ENCODE measurements at places on chromosomes 11 and 22.

- peak; percentile 59 for DNase-seq
These were observed 697 bp upstream of the PAFAH1B2 start for GRCh38 chr11:117143390-117143789.

DNA sequence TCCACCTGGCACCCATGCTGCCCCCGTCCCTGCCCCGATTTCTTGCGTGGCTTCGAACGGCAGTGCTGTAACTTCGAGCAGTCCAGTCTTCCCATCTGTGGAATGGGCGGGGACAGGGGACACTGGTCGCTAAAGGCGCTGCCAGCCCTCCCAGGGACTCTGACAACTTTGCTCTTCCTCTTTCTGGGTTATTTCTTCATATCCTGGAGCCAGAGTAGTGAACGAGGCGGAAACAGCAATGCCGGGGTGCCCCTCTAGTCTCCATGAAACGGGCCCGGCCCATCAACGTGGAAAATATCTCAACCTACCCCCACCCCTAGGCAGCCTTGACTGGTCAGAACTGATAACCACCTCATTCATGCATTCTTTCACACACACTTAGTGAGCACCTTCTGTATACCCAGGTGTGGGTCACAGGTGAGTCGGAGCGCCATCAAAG, 42.8 kb downstream of the TRIOBP start:
- no peak for DNase-seq

- DNase-seq = no peak
These were observed 365.0 kb downstream of the MIAT start for GRCh38 chr22:27022274-27022895.

- DNase-seq = peak; percentile 19
These were observed 456 bp downstream of the AAMDC start for GRCh38 chr11:77821349-77821851.

DNA sequence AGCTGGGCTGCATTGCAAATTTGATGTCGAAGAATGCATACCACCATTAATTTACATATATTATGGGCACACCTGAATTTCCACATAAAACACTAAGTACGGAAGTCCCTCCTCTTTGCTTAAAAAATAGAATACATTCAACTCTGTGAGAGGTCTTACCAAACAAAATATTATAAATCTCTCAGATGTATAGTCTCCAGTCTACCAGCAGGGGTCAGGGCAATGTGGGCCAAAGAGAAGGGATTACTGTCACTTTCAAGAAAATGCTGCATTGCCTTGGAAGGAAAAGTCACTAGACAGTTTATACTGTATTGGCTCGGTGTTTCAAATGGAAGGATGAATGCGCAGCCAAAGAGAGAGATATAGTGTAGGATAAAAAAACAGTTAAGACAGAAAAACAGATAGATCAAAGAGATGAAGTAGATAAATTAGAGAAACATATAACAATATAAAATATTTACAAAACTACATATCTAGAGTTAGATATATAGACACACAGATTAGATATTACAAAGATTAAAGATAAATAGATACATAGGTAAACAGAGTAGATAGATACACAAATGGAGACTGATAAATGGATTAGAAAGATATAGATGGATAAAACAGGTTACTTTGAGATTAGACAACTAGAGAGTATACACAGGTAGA, 20.9 kb downstream of the SERGEF start:
- peak; percentile 58 for DNase-seq

GRCh38 chr22:42977569-42977968, 37.4 kb downstream of the PACSIN2 start:
- no peak for DNase-seq

DNA sequence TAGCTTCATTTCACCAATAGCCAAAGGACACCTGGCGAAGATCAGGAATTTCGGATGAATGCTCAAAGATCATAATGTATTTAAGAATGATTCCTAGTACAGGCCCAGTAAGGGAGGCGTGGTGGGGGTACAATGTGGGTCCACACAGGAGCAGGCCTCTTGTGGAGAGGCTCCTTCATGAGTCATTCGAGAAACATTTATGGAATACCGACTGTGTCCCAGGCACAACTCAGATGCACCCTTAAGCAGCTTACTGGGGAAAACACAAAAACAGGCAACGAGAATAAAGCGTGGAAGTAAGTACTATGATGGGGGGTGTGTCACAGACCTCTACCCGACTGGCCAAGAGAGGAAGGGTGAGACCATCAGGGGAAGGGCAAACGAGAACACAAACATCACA, 44.5 kb downstream of the SMCO4 start:
- DNase-seq = peak; percentile 62

DNA sequence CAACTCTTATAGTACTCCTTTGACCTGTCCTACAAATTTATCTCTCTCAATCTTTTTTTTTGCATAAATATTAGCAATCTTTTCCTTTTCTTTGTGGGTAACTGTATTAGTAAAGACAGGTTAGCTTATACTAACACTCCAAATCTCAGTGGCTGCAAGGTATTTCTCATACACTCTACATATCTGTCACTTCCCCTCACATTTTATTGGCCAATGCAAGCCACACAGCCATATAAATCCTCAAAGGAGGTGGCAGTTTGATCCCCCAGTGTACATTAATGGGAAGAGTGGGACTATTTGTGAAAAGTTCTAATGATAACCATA, 42.6 kb upstream of the EED start:
- DNase-seq = no peak

DNA sequence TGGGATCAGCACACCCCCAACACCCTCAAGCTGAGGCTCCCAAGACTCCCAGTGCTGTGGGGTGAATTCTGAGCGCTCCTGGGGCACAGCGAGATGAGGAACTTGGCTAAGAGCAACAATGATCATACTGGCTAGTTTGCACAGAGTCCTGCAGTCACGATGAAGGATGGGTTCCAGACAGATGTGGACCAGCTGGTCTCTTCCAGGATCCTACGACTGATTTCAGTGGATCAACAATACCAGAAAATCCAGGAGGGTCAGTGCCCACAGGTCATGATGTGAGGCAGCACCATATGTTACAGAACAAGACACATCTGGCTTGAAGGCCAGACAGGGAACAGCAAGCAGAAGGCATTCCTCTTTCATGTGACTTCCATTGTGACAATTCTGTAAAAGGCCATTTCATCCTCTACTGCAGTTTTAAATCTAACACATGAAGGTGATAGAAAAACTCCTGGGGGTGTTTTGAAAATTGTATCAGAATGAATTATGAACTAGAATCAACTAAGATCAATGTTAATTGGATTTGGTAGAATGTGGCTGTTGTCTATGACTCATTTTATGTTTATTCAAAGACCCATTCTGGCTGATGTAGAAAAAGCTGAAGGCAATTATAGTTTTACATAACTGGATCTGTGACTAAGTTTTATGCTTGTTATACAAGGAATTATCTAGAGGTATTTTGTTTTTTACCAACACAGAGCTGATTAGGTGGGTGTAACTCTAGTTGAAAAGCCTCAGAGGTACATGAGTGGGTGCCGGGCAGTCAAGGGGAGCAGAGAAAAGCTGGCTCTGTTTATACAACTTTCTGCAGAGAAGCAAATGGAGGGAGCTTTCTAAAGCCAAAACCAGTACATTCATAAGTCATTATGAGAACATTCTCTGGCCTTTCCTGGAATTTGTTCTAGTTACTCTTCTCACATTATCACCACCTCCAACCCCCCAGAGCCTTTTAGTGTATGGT, 29.1 kb downstream of the OR52K1 start:
- no peak for DNase-seq

GRCh38 chr11:117816151-117816741, 8.3 kb downstream of the FXYD2 start:
- DNase-seq = peak; percentile 77

DNA sequence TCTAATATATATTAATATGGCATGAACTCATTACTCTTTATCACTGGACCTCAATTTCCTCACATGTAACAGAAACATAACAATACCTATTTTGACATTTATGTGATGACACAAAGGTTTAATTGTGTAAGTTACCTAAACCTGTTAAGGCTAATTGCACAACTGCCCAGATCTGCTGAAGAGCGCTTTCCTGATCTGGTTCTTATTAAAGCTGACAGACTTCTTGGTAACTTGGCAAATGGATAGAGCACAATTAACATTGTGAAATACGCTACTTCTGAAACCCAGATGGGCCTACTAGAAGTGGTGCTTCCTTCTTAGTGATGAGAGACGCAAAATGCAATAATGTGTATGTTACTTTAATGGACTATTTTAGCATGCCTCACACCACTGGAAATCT, 1767.2 kb upstream of the RAG2 start:
- peak; percentile 1 for DNase-seq

DNA sequence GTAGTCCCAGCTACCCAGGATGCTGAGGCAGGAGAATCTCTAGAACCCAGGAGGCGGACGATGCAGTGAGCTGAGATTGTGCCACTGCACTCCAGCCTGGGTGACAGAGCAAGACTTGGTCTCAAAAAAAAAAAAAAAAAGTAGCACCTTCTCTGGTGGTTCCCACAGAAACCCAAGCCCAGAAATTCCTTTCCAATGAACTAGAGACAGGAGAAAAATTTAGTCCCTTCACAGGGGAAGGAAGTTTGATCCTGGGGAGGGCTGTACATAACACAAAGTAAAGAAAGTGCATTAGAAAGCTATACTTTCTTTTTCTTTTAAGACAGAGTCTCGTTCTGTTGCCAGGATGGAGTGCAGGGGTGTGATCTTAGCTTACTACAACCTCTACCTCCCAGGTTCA, 25.5 kb upstream of the APOA1 start:
- no peak for DNase-seq

DNA sequence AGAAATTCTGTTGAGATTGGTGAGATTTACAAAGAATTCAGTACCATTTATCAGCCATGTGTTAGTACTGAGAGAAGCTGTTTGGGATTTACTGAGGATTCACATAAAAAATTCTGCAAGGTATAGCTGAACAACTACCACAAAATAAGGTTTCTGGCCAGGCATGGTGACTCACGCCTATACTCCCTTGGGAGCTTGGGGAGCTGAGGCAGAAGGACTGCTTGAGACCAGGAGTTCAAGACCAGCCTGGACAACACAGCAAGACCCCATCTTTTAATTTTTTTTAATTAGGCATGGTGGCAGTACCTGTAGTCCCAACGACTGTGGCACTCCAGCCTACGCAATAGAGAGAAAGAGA, 86.7 kb downstream of the SIK3 start:
- DNase-seq = no peak

GRCh38 chr22:45631140-45631840, 40.3 kb upstream of the ATXN10 start:
- DNase-seq = no peak

GRCh38 chr11:117607449-117607848, 189.6 kb downstream of the DSCAML1 start:
- DNase-seq = no peak

GRCh38 chr11:94796190-94796580, 28.0 kb downstream of the AMOTL1 start:
- no peak for DNase-seq

- DNase-seq = peak; percentile 96
These were observed 133.5 kb downstream of the RBFOX2 start for GRCh38 chr22:35894937-35895708.

DNA sequence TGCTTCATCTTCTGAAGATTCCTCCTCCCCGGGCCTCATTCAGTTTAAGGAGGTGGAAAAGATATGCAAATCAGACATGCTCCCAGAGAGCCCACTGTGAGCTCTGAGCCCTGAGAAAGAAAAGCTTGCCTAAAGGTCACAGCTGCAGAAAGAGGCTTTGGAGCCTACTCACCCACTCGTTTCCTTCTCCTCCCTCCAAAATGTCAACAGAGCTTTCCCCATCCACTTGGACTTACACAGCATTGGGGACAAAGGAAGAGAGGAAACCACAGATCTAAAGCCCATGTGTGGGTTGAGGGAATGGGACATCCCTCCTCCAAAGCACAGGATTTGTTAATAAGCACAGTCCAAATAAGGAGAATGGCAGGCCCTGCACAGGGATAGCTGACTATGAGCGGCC, 158.4 kb downstream of the ETS1 start:
- DNase-seq = no peak

GRCh38 chr22:22167791-22168189, 76.8 kb upstream of the VPREB1 start:
- no peak for DNase-seq

- no peak for DNase-seq
These were observed 10.0 kb downstream of the MUC5AC start for GRCh38 chr11:1167751-1168231.

DNA sequence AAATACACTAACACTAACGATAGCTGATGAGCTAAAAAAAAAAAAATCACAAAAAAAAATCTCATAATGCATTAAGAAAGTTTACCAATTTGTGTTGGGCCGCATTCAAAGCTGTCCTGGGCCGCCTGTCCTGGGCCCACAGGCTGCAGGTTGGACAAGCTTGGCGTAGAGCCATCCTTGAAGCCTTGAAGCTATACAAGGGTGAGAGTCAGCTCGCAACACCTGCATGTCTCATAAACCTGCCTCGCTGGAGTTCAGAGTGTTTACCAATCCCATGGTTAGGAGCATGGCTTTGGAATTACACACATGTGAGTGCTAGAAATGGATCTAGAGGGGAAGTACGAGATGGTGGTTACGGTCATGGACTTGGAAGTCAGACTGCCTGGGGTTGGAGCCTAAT, 453.7 kb downstream of the INSC start:
- DNase-seq = no peak

GRCh38 chr11:121650351-121651256, 197.8 kb upstream of the SORL1-AS1 start:
- DNase-seq = no peak

GRCh38 chr11:35162745-35163144, 23.8 kb downstream of the CD44 start:
- no peak for DNase-seq

- DNase-seq = no peak
These were observed 51.7 kb upstream of the CCDC89 start for GRCh38 chr11:85737738-85738137.

DNA sequence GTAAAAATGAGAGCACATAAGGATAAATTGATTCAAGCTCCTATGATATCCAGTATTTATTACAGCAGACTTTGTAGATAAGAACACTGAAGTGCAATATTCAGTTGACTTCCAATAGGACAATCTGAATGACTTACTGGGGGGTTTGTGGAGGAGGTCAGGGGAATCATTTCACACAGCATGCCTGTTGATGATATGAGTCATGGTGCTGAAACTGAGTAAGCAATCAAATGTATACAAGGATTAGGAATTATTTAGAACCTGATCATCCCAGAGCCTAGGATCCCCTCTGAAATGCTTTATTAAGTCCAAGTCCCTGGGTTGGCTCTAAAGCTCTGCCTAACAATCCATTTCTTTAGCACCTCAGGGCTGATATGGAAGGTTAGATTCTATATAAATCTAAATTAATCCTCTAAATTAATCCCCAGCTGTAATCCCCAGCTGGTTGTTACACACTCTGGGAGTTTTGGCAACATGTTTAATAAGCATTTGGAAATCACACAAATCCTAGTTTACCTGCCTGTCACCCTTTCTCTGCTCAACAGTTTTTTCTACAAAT, 326.4 kb downstream of the GUCY1A2 start:
- peak; percentile 8 for DNase-seq

All from amniotic epithelial cell (primary cell).